Femur (tissue), 1 donor: ENCODE measurements at places on chromosomes 6 and 20.
A peak's percentile ranks its signal among the peaks of the same experiment; 100 is the strongest.

- DNase-seq: no peak
Observed at GRCh38 chr6:119586250-119586882, 236.8 kb upstream of the MAN1A1 start.

DNA sequence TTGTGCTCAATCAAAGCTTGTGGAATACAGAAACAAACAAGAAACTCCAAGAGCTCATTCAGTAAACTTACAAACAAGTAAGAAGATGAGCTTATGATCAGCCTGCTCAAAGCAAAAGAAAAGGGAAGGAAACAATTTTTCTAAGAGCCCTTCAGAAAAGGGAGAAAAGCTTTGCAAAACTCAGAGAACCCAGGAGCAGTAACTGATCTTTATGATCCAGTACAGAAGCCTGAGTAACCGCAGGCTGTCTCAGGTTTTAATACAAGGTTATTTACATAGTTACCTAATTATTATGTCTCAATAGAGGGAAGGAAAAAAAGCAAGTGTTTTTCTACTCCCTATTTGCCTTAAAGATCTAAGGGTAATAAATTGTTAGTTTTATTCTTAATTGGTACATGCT lies 226.5 kb downstream of the MAFB start:
- no peak for DNase-seq

- DNase-seq: no peak
Observed at GRCh38 chr6:14381829-14382677, 264.5 kb downstream of the CD83 start.

GRCh38 chr20:36604952-36605398 lies 604 bp upstream of the RAB5IF start:
- DNase-seq: peak; percentile 56

- DNase-seq: no peak
Observed at GRCh38 chr20:44302026-44302669, 8.9 kb downstream of the FITM2 start.

DNA sequence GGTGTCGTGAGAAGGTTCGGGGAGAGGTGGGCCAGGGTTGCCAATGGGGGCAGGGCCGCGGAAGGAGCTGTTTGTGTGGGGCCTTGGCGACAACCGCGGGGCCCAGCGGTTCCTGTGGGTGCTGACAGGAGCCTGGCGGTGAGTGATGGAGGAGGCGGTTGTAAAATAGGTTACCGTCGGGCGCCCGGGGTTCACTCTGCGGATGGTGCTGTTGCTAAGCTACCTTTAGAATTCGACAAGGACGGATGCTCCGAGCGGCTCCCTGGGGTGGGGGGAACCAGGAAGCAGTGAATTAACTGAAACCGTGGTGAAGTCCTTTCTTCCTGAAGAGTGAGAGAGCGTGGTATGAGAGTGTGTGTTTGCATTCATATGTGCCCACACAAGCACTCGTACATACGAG lies 61.7 kb downstream of the CDH22 start:
- no peak for DNase-seq

DNA sequence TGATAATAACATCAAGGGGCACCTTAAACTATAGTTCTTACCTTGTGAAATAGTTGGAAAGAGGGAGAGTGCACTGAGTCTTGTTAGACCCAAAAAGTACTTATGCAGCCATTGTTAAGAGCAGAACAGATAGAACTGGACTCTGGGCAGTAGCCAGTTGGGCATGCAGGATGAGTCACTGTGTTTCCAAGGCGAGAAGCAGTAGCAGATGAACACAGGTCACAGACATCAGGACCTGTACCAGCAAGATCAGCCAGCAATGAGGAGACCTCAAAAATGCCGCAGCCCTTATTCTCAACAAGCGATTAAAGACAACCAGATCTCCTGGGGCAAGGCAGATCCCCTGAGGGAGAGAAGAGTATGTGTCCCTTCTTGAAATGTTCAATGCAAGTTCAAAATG lies 79.0 kb downstream of the SAMD3 start:
- no peak for DNase-seq

- DNase-seq: peak; percentile 19
Observed at GRCh38 chr20:12243327-12243726, 325.6 kb downstream of the BTBD3 start.

GRCh38 chr6:130111031-130111430 lies 92.7 kb downstream of the L3MBTL3 start:
- no peak for DNase-seq

DNA sequence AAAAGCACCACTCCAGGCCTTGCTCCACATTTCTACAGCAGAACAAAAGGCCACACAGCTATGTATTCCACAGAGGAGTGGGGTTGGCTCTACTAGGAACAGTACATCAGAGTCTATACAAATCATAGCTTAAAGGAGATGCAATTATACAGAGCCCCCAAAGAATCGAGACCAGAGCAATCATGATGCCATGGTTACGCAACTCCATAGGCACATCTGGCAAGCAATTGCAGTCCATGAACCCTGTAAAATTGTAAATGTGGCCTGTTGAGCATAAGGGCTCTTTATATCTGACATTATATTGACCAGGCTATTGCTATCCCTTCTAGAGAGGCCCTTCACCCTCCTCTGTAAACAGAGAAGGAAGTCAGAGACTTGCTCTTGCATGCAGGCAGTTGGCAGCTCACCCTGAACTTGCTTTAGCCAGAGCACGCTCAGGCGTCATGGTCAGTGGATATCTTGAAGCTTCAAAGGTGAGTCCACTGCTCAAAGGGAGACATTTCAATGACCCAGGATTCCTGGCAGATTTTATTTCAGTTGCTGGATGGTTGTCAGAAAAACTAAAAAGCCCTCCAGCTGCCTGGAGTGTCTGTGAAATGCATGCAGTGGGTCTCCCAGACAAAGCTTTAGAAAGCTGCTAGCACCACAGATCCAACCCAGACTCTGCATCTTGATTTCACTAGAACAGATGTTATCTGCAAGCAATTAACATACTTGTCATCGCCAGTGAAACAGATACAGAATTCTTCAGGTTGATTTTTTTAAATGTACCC lies 357.2 kb downstream of the CENPW start:
- DNase-seq: peak; percentile 24

DNA sequence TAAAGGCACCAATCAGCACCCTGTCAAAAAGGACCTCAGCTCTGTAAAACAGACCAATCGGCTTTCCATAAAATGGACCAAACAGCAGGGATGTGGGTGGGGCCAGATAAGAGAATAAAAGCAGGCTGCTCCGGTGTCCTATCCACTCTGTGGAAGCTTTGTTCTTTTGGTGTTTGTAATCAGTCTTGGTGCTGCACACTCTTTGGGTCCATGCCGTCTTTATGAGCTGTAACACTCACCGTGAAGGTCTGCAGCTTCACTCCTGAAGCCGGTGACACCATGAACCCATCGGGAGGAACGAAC lies 7.3 kb upstream of the PXDC1 start:
- peak; percentile 12 for DNase-seq

- DNase-seq: no peak
Observed at GRCh38 chr6:108359901-108360882, 65.3 kb downstream of the AFG1L start.

GRCh38 chr6:53352360-53352759 lies 3.6 kb upstream of the ELOVL5 start:
- DNase-seq: no peak
